GM12878 (cell line): ENCODE measurements at places on chromosomes 5 and 9.
A peak's percentile ranks its signal among the peaks of the same experiment; 100 is the strongest.

GRCh38 chr5:143065185-143065965, 295.2 kb downstream of the ARHGAP26 start:
- H3K27ac ChIP-seq, result peak overlapping the region; percentile 82
- H3K4me1 ChIP-seq, result peaks cover 32% of the 10 kb centered on the region
- no peaks in the 10 kb centered on the region for H3K27me3 ChIP-seq
- H3K4me3 ChIP-seq, result no peak overlapping the region
- peaks cover 5% of the 10 kb centered on the region; the same call in 1 of the 2 replicates for H3K36me3 ChIP-seq

DNA sequence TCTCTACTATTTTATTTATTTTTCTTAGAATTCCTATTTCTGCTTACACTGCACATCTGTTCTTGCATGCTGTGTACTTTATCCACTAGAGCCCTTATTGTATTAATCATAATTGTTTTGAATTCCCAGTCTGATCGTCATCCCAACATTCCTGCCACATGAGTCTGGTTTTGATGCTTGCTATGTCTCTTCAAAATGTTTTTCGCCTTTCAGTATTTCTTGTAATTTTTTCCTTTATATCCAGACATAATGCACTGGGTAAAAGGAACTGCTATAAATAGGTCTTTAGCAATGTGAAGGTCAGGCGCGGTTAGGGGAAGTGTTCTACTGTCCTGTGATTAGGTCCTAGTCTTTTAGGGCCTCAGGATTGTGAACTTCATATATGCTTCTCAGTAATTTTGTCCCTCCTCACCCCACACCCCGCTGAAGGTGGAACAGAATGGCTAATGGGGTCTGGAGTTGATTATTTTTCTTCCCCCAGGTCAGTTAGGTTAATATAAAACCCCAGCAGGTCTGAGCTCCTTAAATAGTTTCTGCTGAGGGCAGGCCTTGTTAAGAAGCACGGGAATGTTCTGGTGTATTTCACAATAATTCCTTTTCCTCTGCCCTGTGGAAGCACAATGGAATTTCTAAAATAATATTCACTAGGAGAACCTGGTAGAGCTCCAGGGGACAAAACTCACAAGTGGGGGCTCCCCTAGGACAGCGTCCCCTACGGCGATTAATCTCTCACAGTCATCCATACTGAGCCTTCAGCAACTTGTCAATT, 146.6 kb upstream of the TUT7 start:
- no peaks in the 10 kb centered on the region for H3K36me3 ChIP-seq
- no peak overlapping the region for H3K27ac ChIP-seq
- no peaks in the 10 kb centered on the region for H3K27me3 ChIP-seq
- DNase-seq, result no peak

GRCh38 chr5:120655828-120656435, 191.8 kb downstream of the PRR16 start:
- no peak overlapping the region for H3K4me3 ChIP-seq
- no peaks in the 10 kb centered on the region for H3K4me1 ChIP-seq
- no peaks in the 10 kb centered on the region for H3K27me3 ChIP-seq
- no peak for DNase-seq
- no peaks in the 10 kb centered on the region for H3K36me3 ChIP-seq

DNA sequence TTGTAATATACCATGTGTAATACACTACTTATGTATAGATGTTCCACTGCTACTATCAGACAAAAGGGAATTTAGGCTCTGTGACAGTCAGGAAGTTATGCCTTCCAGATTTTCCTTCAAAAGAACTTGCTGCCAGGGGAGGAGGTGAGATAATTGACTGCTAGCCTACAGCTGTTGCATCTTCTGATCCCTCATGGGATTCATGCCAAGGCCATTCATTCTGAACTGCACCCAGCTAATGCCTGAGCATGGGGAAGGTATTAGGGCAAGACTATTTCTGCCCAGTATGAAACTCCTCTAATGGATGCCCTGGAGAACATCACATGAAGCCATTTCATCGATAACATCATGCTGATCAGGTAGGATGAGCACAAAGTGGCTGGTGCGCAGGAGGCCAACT, 746.5 kb upstream of the ZNF608 start:
- no peak overlapping the region for H3K4me3 ChIP-seq
- no peaks in the 10 kb centered on the region for H3K4me1 ChIP-seq
- no peaks in the 10 kb centered on the region for H3K36me3 ChIP-seq

GRCh38 chr5:39411061-39411460, 13.7 kb downstream of the DAB2 start:
- no peaks in the 10 kb centered on the region for H3K4me1 ChIP-seq
- no peak overlapping the region for H3K4me3 ChIP-seq
- H3K27me3 ChIP-seq, result no peaks in the 10 kb centered on the region
- DNase-seq, result no peak
